ENCODE measurements at places on chromosomes 6 and 20.

GRCh38 chr6:158340252-158340651 lies 28.0 kb downstream of the TULP4 start:
- no peak for DNase-seq

DNA sequence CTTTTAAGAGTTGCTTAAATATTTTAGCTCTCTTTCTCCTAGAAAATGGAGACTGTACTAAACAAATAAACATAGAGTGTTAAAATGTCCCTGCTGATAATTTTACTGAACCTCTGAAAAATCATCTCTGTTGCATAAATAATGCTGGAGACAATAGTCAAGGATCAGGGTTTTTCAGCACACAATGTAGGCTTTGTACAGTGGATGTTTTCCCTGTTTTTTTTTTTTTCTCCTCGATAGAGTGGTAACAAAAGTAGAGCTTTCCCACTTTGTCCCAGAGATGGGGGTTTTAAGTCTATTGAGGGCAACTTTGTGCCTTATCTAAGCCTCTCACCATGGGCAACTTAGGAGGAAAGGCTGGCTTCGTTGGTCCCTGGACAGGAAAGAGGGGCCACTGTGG lies 222.6 kb upstream of the HDDC2 start:
- DNase-seq = no peak

DNA sequence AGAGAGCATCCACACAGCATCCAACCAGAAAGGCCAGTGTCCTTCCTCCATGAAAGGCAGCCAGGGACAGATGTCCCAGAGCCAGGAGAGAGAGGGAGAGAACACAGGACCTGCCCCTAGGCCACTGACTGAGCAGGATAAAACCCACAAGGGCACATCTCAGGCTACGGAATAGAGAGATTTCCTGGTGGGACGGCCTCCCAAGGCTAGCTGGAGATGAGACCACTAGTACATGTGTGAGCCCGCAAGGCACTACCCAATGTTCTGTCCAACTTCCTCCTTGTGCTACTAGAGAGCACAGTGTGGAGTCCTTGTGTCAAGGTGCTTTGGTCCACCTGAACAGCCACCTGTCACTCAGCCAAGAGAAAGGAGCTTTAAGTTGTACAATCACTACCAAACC lies 44.2 kb downstream of the PLCG1 start:
- DNase-seq = no peak

GRCh38 chr20:63501818-63502670 lies 3.2 kb upstream of the EEF1A2 start:
- no peak for DNase-seq

- DNase-seq = no peak
Observed at GRCh38 chr6:41600499-41601247, 37.6 kb upstream of the MDFI start.

- no peak for DNase-seq
Observed at GRCh38 chr6:89067796-89068195, 12.8 kb upstream of the PNRC1 start.

DNA sequence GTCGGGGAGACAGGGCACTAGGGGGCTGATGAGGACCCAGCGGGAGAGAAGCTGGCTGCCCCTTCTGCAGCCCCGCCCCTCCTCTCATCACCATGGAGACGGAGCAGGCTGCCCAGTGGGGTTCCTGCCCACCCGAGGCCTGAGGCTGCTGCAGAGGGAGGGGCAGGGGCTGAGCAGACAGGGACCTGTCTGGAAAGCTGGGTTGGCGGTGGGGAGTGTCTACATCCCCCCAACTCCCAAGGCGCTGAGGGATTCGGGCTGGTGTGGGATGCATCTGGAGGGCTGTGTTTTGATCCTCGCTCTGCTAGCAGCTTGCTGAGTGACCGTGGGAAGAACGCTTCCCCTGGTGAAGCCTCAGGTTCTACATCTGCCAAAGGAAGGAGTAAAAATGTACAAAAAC lies 1.2 kb upstream of the BPI start:
- DNase-seq = no peak

DNA sequence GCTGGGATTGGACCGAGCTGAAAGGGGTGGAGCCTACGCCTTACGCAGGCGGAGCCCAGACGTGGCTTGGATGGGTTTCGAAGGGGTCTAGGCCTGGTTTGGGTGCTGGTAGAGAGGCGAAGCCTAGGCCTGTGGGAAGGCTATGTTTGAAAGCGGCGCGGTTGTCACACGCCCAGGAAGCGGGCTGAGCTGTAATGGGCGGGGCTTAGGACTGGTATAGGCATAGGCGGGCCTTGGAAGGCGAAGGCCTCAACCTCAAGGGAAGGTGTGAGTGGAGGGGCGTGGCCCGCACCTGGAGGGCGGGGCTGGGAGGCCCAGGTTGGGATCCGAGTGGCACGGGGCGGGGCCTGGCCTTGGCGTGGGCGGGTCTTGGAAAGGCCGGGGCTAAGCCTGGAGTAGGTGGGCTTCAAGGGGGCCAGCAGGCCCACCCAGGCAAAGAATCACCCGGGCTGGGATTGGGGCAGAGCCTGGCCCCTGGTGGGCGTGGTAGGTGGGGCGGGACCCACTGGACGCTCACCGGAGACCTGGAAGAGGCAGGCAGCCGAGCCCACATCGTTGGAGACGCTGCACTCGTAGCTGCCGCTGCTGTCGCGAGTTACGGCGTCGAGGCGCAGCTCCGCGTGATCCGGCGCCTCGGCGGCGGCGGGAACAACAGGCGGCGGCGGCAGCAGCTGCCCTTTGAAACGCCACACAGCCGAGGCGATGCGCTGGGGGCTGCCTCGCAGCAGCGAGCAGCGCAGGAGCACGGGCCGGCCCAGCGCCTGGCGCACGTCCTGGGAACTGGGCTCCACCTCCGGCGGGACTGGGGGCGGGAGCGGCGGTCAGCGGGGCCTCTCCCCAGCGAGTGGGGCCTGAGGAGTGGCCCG lies 49.0 kb downstream of the MDGA1 start:
- no peak for DNase-seq

GRCh38 chr6:142783499-142783898 lies 161.5 kb downstream of the HIVEP2 start:
- DNase-seq = no peak

- DNase-seq = no peak
Observed at GRCh38 chr20:32190616-32191415, 16.7 kb downstream of the PLAGL2 start.

DNA sequence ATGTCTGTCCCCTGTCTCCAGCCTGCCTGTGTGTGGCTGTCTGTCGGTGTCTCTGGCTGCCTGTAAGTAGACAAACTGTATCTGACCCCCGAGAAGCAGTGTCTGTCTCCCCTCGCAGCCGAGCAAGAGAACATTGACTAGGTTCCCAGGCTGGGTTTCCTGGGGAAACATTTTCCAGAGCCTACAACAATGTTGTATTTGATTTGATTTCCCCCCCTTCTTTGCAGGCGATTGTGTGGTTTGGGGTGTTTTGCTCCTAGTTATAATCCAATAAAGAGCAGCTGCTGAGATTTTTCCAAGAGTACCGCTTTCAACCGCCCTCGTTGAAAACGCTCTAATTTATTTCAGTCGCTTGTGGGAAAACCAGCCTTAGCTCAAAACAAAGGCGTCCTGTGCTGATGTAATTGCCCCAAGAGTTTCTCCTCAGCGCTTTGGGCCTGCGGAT lies 92.6 kb downstream of the CDC5L start:
- no peak for DNase-seq

GRCh38 chr6:106413016-106413415 lies 52.5 kb downstream of the CRYBG1 start:
- DNase-seq = no peak

- DNase-seq = no peak
Observed at GRCh38 chr6:140784573-140784972, 1348.2 kb upstream of the GJE1 start.

DNA sequence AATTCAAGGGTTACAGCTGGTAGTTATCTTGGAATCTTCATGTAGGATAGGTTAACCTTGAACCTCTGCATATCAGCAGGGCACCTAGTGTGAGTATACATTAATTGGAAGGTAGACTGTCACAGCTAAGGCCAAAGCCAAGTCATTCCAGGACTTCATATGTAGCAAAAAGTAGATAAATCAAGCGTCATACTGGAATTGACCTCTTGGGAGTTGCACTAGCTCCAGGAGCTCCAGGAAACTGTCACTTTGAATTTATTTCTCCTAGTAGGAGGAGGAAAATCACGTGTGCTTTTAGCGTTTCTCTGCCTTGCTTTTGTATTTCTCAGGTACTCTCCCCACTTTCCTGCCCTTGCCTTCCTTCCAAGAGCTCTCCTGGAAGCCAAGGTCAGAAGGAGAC lies 30.3 kb downstream of the RIPOR2 start:
- DNase-seq = no peak

- DNase-seq = no peak
Observed at GRCh38 chr20:17654649-17655285, 27.3 kb downstream of the RRBP1 start.

Measured in mucosa of gallbladder (tissue), 1 donor.